ENCODE measurements at places on chromosomes 3 and 15.

DNA sequence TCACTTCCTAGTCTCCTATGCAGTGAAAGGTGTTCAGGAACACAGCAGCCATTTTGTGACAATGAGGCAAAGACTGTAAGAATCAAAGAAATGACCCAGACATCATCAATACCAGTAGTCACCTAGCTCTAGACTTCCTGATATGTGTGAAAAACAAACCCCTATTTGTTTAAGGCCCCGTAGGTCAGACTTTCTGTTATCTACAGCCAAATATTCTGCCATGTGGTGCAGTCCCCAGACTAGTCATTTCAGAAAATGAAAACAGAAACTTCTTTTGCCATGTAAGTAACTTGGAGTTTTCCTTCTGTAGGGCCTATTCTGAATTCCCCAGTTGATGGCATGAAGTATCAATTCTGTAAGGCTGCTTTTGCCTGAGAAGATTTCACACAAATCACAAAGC is 181.7 kb upstream of the SNTN start:
- no peak for DNase-seq

DNA sequence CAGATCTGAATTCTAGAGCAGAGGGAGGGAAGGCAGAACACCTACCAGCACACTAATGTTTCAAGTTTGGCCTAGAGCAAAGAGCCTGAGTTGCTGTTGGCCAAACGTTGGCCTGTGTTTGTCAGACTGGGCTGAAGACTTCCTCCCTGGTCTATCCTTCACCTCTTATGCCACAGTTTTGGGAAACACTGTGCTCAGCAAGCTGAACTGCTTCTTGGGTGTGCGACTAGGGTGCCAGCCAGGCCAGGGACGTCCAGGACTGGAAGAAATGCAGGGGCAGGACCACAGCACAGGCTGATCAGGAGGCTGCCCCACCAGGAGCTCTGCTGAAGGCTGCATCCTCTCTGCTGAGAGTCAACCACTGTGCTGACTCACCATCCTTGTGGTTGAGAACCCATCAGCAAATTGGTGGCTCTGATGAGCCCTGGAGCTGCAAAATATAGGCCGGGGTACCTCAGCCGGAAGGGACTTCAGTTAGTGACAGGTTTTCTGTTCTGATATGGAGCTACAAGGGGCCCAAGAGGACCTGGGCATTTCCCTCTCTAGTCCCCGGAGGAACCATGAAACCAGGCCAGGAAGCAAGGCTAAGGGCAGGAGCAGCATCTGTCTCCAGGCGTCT is 131.6 kb upstream of the RASGRP1 start:
- DNase-seq: no peak

DNA sequence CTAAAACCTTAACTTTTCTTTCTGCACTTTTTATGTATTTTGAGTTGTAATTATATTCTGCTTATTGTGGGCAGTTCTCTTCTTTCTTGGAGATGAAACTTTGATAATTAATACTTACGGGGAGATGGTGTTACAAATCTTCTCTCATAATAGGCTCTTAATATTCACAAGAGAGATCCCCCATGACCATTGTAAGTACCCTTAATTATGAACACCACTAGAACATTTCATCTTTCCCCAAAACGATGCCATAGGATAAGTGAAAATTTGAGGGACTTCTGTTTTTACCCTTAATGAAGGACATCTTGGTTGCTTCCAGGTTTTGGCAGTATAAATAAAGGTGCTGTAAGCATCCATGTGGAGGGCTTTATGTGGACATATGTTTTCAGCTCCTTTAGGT is 60.7 kb downstream of the PIAS1 start:
- no peak for DNase-seq

DNA sequence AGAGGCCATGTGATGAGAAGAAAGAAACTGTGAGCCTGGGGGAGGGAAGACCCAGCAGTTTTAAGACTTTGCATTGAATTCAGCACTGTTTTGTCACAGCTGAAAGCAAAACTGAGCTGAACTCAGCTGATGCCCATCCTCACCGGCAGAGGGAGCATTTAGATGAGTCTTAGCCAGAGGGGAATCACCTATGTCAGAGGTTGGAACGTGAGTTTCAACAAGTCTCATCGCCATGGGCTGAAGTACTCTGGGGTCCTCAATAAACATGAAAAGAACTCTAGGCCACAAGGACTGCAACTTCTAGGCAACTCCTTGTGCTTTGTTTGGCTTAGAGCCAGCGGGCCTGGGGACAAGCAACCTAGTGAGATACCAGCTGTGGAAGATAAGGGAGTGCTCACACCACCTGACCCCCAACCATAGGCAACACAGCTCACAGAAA is 324.5 kb downstream of the TBL1XR1 start:
- DNase-seq: no peak

DNA sequence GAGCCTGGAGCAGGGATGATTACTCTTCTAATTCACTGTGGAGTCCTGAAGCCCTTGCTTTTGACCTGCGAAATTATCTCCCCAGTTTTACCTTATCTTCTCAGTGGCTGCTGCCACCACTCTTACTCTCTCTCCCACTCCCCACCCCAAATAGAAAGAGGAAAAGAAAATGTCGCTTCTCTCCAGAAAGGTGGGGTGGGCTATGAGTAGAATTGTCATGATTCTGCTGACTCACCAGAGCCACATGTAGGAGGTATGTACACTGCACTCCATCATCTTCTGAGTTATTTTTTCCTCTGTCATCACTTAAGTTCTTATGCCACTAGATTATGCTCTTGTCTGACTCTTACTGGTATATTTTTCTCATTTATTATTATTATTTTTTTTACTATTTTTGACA is 43.9 kb upstream of the TMEM158 start:
- DNase-seq: no peak

DNA sequence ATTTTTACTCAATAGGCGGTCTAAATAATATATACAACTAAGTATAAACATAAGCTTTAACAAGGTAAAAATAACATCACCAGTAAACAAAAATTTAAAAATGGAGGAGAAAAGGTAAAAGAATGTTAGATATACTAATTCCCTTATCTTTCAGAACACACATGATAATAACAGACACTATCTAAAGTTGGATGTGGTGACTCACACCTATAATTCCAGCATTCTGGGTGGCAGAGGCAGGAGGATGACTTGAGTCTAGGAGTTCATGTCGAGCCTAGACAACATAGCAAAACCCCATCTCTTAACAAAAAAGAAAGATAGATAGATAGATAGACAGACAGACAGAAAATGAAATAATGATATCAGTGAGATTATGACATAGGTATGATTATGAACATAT is 85.1 kb downstream of the STAG1 start:
- DNase-seq: no peak

DNA sequence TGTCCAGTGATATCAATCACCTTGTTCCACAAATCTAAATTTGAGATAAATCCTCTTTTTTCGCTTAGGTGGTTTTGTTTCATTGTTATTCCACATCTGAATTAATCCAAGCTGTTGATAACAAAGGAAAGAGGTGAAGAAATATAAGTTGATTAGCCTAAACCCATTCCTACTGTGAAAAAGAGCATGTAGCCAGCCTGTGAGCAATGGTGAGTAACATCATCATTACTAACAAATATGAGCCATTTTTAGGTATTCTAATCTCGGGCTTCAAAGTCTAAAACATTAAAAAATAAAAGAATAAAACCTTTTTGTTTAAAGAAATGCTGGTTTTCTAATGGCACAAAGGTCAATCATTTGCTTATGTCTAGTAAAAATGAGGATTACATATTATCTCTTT is 52.1 kb upstream of the P3H2 start:
- DNase-seq: no peak

GRCh38 chr3:146164971-146165769 is 4.2 kb upstream of the PLOD2 start:
- no peak for DNase-seq

GRCh38 chr3:39088889-39089288 is 18.5 kb downstream of the GORASP1 start:
- DNase-seq: no peak

DNA sequence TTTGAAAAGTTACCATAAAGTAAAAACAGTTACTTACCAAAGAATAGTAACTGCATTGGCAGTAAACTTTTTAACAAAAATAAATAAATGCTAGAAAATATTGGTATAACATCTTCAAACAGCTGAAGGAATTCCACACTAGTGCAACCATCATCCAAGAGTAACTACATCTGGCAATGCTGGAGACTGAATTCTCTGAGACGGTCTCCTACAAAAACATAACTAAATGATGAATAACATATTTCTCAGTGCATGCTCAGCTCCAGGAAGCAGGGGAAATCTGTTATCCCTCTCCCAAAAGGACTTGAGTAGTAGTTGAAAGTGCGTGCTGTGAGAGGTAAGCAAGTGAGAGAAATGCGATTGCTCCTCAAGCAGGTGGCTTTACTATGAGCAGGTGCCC is 526.8 kb upstream of the CCDC54 start:
- DNase-seq: no peak

DNA sequence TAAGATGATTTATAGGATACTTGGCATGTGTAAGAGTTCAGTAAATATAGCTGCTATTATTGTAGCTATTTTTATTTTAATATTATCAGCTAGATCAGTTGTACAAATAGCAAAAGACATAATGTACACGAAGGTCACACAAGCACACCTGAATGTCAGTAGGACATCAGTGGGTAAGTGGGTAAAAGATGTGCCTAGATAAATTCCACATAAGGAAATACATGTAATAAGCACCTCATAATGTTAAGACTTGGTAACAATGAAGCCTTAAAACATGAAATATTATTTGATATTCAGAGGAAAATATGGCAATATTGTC is 41.5 kb downstream of the ABHD2 start:
- DNase-seq: peak; percentile 82

- no peak for DNase-seq
These were observed 21.1 kb downstream of the GTF2E1 start for GRCh38 chr3:120763601-120764000.

GRCh38 chr3:29486096-29486495 is 205.2 kb downstream of the RBMS3 start:
- DNase-seq: no peak

DNA sequence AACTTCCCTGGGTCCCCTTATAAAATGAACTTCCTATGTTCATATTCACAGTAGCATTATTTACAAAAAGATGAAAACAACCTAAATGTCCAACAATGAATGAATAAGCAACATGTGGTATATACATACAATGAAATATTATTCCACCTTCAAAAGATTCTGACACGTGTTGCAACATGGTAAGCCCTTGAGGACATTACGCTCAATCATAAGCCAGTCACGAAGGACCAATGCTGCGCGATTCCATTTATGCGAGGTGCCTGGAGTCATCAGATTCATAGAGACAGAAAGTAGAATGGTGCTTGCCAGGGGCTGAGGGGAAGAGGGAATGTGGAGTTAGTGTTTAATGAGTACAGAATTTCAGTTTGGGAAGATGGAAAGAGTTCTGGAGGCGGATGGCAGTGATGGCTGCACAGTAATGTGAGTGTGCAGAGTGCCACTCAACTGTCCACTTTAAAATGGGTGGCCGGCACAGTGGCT is 88.8 kb upstream of the ALDH1A3 start:
- no peak for DNase-seq

- no peak for DNase-seq
These were observed 38.7 kb downstream of the ARNT2 start for GRCh38 chr15:80442728-80443403.

- no peak for DNase-seq
These were observed 143.8 kb upstream of the ABHD17C start for GRCh38 chr15:80551348-80551747.

DNA sequence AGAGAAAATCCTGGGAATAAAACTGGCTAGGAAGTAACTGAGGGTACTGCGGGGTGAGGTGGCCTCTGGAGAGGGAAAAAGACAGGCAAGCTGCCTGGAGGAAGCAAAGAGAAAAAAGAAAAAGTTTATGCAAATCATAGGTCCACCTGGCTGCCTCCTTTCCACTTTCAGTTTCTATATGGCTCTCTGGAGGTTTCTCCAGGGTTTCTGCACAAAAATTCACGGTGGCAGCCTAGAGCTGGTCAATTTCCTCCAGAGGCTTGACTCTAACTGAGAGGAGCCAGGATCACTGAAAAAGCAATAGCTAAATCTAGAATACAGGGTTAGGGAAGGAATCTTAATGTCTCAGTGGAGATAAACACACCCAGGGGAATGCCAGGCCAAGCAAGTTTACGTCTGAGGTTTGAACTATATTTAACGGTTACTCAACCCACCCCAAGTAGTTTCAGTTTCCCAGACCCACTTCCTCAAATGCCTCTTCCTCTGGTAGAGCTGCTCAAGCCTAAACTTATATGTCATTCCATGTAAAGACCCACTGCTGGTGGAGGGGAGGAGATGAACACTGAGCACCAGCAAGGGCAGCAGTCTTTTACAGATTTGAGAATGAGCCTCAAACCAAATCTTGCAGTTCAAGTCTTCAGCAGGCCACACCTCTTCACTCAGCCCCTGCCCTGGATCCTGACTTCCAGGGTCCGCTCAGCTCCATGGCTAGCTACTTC is 5.7 kb downstream of the LYSMD2 start:
- DNase-seq: no peak

- DNase-seq: no peak
These were observed 32.9 kb downstream of the PIK3CA start for GRCh38 chr3:179181021-179181472.

GRCh38 chr3:78707609-78708008 is 1060.2 kb downstream of the ROBO1 start:
- DNase-seq: no peak

DNA sequence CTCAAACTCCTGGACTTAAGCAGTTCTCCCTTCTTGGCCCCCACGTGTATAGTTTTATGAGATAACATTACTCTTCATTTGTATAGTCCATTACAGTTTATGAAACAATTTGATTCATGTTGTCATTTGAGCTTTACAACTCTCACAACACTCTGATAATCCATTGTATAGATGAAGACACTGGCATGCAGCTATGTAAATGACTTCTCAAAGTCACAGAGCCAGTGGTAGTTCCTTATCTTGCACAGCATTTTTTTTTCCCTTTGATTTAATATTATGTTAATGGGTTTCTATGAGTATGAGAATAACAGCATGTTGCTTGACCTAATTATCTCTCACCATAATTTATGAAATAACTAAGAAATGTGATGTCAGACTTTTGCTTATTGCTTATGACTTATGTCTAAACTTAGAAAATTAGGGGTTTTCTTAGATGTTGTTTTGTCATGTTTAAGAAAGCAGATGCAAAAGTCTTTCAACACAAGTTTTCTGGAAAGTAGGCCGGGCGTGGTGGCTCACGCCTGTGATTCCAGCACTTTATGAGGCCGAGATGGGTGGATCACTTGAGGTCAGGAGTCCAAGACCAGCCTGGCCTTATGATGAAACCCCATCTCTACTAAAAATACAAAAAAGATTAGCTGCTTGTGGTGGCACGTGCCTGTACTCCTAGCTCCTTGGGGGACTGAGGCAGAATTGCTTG is 13.3 kb downstream of the VPS8 start:
- DNase-seq: no peak

- DNase-seq: no peak
These were observed 6.0 kb downstream of the SPICE1 start for GRCh38 chr3:113508966-113509365.

- DNase-seq: no peak
These were observed 243.2 kb upstream of the LRRN1 start for GRCh38 chr3:3556078-3556477.

GRCh38 chr15:92808598-92809063 is 91.5 kb upstream of the CHD2 start:
- peak; percentile 60 for DNase-seq
